ENCODE measurements at places on chromosomes 1 and 21.

DNA sequence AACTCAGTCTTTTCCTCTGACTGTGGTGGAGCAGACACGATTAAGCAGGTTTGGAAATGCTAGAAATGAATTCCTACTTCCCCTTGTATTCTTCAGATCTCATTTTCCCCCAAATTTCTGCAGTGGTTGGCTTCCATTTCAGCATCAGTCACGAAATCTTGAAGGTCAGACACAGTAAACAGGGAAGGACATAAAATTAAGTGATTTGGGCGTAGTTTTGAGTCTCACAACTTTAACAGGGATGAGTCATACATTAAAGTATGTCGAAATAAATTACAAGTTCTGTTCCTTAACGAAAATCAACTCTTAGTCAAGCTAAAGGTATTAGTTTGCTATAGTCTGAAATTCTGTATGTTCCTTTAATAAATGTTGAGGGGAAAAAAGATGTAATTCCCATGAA lies 61.1 kb downstream of the HNRNPR start:
- DNase-seq, result no peak

DNA sequence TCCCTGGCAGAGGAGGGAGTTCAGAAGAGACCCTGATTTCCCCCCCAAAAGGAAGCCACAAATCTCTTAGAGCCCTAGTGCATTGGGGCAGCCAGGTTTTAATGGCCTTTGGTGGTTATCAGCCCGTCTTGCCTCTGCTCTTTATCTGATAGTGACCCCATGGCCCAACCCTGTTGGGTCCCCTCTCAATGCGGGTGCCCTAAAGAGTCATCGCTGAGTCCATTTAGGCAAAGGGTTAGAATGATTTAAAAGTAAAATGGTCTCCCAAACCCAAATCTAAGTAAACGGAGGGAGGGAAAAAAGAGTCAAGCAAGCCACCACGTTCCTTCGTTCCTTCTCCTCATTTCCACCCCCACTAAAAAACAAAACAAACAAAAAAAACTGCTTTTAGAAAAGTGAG lies 164.0 kb downstream of the RUNX1 start:
- no peak for DNase-seq

DNA sequence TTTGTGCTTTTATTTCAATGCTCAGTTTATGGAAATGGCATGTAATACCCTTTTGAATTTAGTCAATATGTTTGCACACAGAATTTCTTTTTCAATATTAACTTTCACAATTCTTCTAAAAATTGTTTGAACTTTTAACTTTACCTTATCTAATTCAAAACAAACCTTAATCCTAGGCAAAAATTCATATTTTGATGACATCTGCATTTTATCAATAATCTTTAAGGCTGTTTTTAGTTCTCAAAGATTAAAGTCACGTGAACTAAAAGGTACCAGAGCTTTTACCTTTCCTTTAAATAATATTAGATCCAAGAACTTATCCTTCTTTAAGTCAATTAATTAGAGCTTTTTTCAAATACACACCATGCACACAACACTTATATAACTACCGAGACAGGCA lies 218.9 kb upstream of the NCAM2 start:
- no peak for DNase-seq

DNA sequence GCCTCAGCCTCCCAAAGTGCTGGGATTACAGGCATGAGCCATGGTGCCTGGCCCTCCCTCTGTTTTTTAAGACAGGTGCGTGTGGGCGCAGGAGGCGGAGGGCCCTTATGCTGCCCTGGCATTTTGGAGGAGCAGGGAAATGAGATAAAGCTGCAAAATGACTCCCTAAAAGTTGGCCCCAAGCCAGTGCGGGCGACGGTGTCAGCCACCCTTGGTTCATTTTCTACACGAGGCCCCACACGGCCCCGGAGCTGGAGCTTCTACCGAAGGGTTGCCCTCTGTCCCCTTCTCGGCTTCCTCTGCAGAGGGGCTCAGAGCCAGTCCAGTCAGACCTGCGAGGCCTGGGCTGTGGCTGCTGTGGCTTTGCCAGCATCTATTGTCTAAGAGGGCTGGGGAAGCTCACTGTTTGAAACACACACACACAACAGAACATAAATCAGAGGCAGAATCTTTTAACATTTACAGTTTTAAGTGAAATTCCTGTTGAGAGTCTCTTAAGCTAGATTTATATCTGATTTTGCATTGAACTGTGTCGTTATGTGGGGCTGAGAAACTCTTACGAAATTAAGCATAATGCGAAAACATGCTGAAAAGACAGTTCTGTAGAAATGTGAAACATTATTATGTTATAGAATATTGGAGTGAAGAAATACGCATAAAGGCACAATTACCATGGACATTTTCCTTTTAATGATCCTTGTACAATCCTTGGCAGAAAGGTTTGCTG lies 255.9 kb downstream of the CAMTA1 start:
- no peak for DNase-seq

GRCh38 chr21:19236209-19236608 lies 832.6 kb upstream of the TMPRSS15 start:
- no peak for DNase-seq

DNA sequence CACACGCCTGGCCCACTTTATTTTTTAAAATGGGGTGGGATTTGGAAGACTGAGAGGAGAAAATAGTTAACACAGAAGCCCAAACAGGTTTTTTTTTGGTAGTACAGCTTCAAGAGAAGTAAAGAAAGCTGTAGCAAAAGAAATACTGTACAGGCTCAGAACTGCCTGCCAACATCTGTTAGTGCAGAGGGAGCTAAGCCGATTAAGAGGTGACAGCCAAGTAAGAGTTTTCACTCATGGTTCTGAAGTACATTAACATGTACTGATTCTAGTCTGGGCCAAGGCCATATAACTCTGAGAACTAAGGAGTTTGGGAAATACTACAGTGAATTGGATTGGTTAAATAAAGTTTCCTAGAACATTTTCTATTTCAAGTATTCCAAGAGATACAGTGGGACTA lies 51.6 kb downstream of the EIF2B3 start:
- DNase-seq, result no peak

- DNase-seq, result peak; percentile 56
Measured at GRCh38 chr1:157490467-157491165, 61.7 kb downstream of the FCRL5 start.

DNA sequence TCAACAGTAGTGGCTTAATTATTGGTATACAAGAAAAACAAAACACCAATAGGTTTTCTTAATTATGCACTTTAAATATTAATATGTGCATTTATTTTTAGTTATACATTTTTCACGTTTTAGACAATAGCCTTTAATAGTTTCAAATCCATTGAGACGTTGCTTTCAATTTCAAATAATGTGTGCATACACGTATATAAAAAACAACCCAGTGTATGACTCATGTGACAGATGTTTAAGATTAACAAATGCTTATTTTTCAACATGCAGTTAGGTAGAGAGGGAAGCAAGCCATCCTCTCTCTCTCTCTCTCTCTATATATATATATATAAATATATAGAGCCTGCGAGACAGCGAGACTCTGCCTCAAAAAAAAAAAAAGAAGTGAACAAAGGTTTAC lies 24.3 kb downstream of the EYA3 start:
- DNase-seq, result no peak

- DNase-seq, result no peak
Measured at GRCh38 chr1:23995431-23995837, 15.3 kb upstream of the SRSF10 start.

GRCh38 chr1:168121401-168122011 lies 15.2 kb downstream of the GPR161 start:
- no peak for DNase-seq

DNA sequence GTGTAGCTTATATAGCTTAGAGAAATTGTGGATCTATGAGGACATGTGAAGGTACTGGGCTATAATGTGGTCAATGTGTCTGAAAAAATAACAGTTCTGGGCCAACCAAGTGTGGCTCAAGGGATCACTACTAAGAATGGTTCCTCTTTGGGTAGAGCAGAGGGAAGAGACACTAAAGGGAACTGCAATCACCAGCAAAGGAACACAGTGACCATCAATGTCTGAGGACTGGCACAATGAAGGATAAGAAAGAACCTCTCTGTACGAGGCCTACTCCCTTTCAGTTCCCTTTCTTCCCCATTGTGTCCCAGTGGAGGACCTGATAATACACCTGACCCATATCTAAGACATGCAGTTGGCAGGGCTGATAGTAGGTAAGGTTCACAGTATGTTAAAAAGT lies 89.9 kb upstream of the JAK1 start:
- DNase-seq, result no peak

- peak; percentile 51 for DNase-seq
Measured at GRCh38 chr1:1337793-1338147, 6.7 kb downstream of the TAS1R3 start.

DNA sequence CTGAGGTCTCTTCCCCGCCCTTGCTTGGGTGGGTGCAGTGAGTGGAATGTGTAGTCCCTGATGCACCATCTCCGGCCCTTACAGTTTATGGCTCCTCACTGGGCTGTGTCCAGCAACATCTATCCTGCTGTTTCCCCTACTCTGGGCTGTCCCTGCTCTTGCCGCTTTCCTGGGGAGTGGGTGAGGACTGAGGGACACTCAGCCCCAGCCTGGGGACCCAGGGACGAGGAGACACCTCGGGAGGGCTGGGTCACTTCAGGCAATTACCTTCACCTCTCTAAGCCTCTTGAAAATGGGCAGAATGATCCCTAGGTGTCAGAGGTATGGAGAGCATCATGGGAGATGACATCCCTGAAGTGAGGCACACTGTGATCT lies 13.6 kb upstream of the LRP8 start:
- DNase-seq, result no peak

GRCh38 chr1:46652321-46653100 lies 15.7 kb downstream of the ATPAF1 start:
- no peak for DNase-seq

DNA sequence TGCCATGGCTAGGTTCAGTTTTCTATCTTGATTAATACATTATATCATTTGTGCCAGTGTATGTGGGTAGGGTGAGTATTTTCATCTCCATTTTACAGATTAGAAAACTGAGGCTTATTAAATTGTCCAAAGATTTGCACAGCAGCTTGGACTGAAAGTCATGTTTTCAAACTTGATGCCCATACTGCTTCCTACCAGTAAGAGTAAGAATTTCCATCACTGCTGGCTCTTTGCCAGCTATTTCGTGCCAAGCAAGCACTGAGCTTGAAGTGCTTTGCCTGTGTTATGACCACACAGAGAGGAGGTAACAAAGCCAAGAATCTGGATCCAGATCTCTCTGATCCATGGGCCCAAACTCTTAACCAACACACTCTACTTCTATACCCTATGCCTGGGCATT lies 295.0 kb downstream of the VAV3 start:
- no peak for DNase-seq

DNA sequence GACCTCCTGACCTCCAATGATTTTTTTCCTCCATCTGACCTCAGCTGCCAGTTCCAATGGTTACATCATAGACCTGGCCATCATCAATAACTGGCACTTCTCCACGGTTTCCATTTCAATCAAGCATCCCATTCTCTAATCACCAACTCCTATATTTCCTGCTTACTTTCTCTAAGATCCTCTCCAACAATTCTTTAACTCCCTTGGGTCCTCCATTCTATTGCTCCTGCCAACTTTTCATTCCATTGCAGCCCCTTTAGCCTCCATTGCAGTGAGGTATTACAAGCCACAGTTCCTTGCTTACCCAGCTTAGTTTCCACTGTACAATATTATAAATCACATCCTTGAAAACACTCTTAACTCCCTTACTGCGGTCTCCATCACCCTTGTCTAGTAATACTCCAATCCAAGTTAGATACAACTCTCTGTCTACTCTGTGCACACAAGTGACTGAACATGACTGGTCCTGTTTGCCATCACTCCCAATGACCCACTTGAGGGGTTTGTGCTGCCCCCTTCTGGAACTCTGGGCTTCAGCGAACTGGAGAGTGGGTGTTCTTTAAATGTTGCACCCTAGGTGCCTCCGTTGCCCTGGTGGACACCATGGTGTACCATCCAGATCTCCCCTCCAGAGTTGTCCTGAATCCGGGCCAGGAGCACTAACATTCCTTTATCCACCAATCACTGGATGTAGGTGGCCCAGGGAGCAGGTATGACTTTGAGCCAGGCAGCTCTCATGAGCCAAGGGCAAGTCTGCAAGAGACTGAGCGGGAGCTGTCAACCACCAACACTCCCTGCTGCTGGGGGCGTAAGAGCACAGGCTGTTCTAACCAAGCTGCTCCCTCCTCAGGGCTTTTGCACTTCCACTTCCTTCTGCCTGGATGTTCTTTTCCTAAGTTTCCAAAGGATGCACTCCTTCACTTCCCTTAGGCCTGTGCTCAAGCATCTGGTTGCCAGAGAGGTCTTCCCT lies 3.7 kb upstream of the FNDC7 start:
- DNase-seq, result peak; percentile 48

DNA sequence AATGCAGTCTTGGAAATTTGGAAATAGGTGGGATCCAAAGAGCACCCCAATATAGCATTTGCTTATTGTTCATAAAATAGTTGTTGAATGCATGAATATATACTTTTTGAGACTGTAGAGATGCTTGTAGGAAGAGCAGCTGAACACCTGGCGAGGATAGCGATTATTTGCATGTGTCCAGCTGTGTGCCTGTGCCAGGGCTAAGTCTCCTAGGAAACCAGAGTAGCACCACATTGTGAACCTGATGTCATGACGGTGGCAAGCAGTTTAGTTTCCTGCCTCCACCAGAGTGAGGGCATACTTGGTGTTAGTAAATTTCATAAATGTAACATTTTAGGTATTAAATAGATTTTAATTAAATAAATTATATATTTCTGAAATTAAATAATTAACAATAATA lies 37.3 kb upstream of the IRF2BP2 start:
- DNase-seq, result no peak

DNA sequence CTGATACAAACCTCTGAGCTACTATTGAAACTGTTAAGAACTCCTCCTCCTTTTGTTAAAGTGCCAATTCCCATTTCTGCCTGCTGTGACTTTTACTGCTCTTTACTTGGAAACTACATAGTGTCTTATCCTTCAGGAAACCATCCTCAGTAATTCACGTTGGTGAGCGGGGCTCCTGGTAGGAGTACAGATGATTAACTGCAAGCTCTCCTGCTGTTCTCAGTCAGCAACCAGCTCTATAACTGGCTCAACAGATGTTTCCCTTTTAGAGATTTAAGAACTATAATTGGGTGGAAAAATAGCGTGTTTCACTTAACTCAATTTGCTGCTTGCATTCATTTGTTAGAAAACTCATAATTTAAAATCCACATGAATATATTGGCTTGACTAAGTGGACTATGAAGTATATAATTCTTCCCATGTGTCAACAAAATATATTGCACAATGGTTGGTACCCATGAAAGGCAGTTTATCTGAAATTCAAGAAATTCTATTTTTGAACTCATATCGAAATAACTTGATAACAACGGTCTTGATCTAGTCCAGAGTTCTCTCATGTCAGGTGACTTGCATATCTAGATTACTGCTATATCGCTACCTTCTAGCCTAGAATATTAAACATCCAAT lies 574.0 kb downstream of the KCNT2 start:
- no peak for DNase-seq

All from stimulated activated CD8-positive, alpha-beta memory T cell treated with anti-CD3 and anti-CD28 coated beads, Interleukin-2, amount 100 ng/mL, for 48 hours (primary cell).